ENCODE measurements at places on chromosomes 11 and 22. TPM values are rescaled to one million over a fixed set of nuclear protein-coding genes. Genes with fewer than 3 reads are reported as not detected.

Gene SYCE3
- total RNA-seq: not detected

Gene GGTLC2
- total RNA-seq: not detected

Gene BTG4
- total RNA-seq: not detected

Gene NCAPD3
- total RNA-seq: 9.7 TPM

Gene ADSL
- 56.6 TPM for total RNA-seq

Gene TEX12
- total RNA-seq: not detected

Gene PANX2
- 0.40 TPM for total RNA-seq

Gene DDTL
- 1.6 TPM for total RNA-seq

Gene OR56A1
- not detected for total RNA-seq

Gene PPP2R1B
- total RNA-seq: 7.4 TPM

Gene HPX
- not detected for total RNA-seq

Gene FXYD6
- 35.4 TPM for total RNA-seq

Gene F2
- total RNA-seq: not detected
